CD4-positive, CD25-positive, alpha-beta regulatory T cell (primary cell): ENCODE measurements at places on chromosomes 13 and 19. TPM values are rescaled to one million over a fixed set of nuclear protein-coding genes. Genes with fewer than 3 reads are reported as not detected.

ITM2B gene
- total RNA-seq, result 324 TPM

ZNF345 gene
- 9.1 TPM for total RNA-seq

ZNF628 gene
- total RNA-seq, result 23.9 TPM

ZNF324B gene
- total RNA-seq, result 6.5 TPM

NOTCH3 gene
- total RNA-seq, result not detected

RNF113B gene
- not detected for total RNA-seq

MEF2B gene
- 3.5 TPM for total RNA-seq

OR10H3 gene
- total RNA-seq, result not detected

RUBCNL gene
- total RNA-seq, result not detected

DNA sequence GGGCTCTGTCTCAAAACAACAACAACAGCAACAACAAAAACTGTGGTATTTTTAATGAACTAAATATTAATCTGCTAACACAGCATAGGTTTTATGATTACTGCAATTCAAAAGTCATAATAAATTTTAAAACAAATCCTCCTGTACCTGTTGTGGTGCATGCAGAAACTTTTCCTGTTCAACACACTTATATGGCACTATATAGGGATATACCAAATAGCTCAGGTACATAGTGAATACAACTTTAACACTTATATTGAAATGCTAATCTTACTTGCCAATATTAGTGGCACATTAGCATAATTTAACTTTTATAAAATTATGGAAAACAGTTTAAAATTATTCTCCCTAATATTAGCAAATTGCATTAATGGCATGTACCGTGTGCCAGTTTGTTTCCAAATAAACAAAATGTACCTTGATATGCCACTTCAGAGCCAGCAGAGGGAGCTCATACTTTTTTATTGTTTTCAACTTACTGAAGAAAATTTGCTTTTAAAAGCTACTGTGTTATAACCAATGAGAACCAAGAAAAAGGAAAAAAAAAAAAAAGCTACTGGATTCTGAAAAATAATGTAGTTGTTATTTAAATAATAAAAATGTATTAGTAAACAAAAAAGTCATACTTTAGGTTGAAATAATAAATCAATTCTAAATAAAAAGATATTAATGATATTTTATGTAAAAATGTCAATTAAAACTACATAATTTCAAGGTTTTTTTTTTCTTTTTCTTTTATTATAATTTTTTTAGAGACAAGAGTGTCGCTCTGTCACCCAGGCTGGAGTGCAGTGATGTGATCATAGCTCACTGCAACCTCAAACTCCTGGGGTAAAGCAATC is 18.0 kb upstream of the RBM26 start:
- H3K27me3 ChIP-seq, result no peaks in the 10 kb centered on the region
- DNase-seq, result no peak
- no peak overlapping the region for H3K4me3 ChIP-seq
- H3K4me1 ChIP-seq, result no peaks in the 10 kb centered on the region
- no peak overlapping the region for H3K27ac ChIP-seq

DNA sequence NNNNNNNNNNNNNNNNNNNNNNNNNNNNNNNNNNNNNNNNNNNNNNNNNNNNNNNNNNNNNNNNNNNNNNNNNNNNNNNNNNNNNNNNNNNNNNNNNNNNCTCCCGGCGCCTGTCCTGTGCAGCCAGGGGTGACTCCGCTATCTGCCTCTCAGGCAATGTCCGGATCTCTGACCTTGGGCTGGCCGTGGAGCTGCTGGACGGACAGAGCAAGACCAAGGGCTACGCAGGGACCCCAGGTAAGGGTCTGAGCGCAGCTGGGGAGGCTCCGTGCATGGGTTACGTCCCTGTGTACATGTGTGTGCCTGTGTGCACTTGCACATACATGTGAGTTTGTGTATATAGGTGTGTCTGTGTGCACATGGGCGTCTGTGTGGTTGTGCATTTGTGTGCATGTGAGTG is 36.1 kb upstream of the TMEM255B start:
- H3K27ac ChIP-seq, result no peak overlapping the region
- no peaks in the 10 kb centered on the region for H3K36me3 ChIP-seq
- no peak overlapping the region for H3K4me3 ChIP-seq
- peaks cover 11% of the 10 kb centered on the region for H3K4me1 ChIP-seq
- no peak for DNase-seq

DNA sequence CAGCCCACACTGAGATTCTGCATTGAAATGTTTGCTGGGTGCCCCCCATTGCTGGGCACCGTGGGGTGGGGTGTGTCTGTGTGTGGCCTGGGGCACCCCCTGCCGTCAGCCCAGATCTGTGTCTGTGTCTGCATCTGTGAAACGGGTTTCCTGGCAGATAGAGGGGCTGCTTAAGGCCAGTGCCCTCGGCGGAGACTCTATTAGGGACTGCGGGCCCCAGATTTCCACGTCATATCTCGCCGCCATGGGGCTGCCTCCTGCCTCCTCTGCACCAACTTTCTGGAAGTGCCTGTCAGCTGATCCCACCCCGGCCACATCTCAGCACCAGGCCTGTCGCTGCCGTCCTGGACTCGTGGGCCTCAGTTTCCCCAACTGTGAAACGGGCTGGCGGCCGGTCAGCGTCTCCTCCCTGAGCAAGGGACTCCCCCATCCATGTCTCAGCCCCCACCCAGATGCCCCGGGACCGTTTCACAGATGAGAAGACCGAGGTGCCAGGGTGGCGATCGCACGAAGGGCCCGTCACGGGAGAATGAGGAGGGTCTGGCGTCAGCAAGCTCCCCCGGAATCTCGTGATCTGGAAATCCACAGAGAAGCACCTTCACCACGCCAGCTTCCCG is 21.4 kb downstream of the ARID3A start:
- H3K27me3 ChIP-seq, result no peaks in the 10 kb centered on the region
- H3K27ac ChIP-seq, result no peak overlapping the region
- H3K36me3 ChIP-seq, result no peaks in the 10 kb centered on the region
- no peak overlapping the region for H3K4me3 ChIP-seq

- no peak overlapping the region for H3K4me3 ChIP-seq
- no peak overlapping the region for H3K27ac ChIP-seq
- no peaks in the 10 kb centered on the region for H3K4me1 ChIP-seq
Observed at GRCh38 chr13:112444416-112445399, 68.6 kb downstream of the SPACA7 start.

DNA sequence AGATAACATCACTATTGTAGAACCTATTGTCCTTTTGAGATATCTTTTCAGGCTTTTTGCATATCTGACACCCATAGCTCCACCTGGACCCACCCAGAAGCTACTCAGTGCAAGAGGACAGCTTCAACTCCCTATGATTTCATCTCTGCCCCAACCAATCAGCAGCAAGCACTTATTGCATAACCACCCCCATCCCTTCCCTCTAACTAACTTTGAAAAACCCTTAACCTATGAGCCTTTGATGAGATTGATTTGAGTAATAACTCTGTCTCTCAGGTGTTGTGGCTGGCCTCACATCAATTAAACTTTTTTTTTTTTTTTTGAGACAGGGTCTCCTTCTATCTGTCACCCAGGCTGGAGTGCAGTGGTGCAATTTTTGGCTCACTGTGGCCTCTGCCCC is 13.4 kb upstream of the MTRF1 start:
- no peak overlapping the region for H3K27ac ChIP-seq
- no peaks in the 10 kb centered on the region for H3K4me1 ChIP-seq
- H3K4me3 ChIP-seq, result no peak overlapping the region
- DNase-seq, result no peak
- peaks cover 5% of the 10 kb centered on the region for H3K27me3 ChIP-seq

- H3K36me3 ChIP-seq, result no peaks in the 10 kb centered on the region
- no peaks in the 10 kb centered on the region for H3K4me1 ChIP-seq
- H3K4me3 ChIP-seq, result no peak overlapping the region
- no peak for DNase-seq
- no peaks in the 10 kb centered on the region for H3K27me3 ChIP-seq
- no peak overlapping the region for H3K27ac ChIP-seq
Observed at GRCh38 chr13:34412295-34412694, 529.8 kb upstream of the NBEA start.

- DNase-seq, result no peak
- no peak overlapping the region for H3K27ac ChIP-seq
- H3K4me3 ChIP-seq, result no peak overlapping the region
- H3K36me3 ChIP-seq, result peaks cover 25% of the 10 kb centered on the region
- no peaks in the 10 kb centered on the region for H3K4me1 ChIP-seq
Observed at GRCh38 chr13:45995245-45995644, 57.3 kb downstream of the ZC3H13 start.

- no peaks in the 10 kb centered on the region for H3K36me3 ChIP-seq
- no peak overlapping the region for H3K27ac ChIP-seq
- peaks cover 3% of the 10 kb centered on the region for H3K4me1 ChIP-seq
- peaks cover 14% of the 10 kb centered on the region for H3K27me3 ChIP-seq
- no peak overlapping the region for H3K4me3 ChIP-seq
Observed at GRCh38 chr13:36436811-36437210, 4.5 kb downstream of the CCNA1 start.

GRCh38 chr13:43272851-43273250 is 249.5 kb downstream of the DNAJC15 start:
- no peaks in the 10 kb centered on the region for H3K36me3 ChIP-seq
- DNase-seq, result no peak
- H3K27ac ChIP-seq, result no peak overlapping the region
- H3K4me3 ChIP-seq, result no peak overlapping the region
- no peaks in the 10 kb centered on the region for H3K4me1 ChIP-seq

DNA sequence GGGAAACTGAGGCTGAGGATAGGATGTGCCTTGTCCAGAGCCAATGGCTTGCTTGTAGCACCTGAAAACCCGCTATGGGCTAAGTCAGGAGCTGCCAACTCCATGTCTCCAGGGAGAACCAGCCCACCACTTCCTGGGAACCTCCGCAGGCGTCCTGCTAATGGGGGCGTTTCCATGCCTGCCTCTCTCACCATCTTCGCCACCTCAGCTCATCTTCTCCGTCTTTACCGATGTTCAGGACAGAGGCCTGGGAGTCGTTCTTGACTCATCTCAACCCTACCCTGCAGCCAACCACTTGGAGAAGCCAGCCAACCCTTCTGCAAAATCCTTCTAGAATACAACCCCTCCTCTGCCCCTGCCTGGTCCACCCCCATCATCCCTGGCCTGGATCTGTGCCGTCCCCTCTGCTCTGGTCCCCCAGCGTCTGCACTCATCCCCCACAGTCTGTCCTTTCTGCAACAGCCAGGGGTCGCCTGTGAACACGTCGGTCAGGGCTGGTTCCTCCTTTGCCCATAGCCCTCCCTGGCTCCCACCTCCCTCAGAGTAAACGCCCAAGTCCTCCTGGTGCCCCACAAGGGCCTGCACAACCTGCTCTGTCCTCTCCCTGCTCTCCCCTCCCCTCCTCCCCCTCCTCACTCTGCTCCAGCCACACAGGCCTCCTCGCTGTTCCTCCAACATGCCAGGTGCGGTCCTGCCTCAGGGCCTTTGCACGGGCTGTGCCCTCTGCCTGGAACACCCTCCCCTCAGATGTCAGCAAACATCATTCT is 31.0 kb downstream of the PTPRS start:
- no peak overlapping the region for H3K4me3 ChIP-seq
- no peaks in the 10 kb centered on the region for H3K27me3 ChIP-seq
- H3K27ac ChIP-seq, result no peak overlapping the region
- H3K36me3 ChIP-seq, result no peaks in the 10 kb centered on the region
- no peak for DNase-seq

GRCh38 chr13:74479124-74479523 is 344.9 kb upstream of the KLF12 start:
- DNase-seq, result no peak
- no peak overlapping the region for H3K4me3 ChIP-seq
- no peaks in the 10 kb centered on the region for H3K27me3 ChIP-seq
- no peaks in the 10 kb centered on the region for H3K4me1 ChIP-seq
- no peak overlapping the region for H3K27ac ChIP-seq
- no peaks in the 10 kb centered on the region for H3K36me3 ChIP-seq

DNA sequence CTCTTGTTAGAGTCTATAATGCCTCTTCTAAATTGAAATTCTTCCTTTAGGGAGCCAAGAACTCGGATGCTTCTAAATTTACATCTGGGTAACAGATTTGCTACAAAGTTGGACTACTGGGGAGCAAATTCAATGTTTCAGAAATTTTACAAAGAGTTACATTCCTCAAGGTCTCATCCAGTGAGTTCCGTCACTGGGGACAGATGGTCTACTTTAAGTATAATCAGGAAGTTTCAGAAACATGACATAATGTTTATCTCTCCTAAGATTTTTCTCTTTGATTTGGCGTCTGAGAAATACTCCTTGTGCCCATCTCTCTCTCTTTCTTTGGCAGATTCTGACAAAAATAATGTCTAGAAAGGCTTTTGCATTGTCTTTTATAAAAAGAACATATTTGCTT is 81.5 kb upstream of the MBNL2 start:
- no peaks in the 10 kb centered on the region for H3K4me1 ChIP-seq
- no peaks in the 10 kb centered on the region for H3K36me3 ChIP-seq
- DNase-seq, result no peak
- no peak overlapping the region for H3K4me3 ChIP-seq

DNA sequence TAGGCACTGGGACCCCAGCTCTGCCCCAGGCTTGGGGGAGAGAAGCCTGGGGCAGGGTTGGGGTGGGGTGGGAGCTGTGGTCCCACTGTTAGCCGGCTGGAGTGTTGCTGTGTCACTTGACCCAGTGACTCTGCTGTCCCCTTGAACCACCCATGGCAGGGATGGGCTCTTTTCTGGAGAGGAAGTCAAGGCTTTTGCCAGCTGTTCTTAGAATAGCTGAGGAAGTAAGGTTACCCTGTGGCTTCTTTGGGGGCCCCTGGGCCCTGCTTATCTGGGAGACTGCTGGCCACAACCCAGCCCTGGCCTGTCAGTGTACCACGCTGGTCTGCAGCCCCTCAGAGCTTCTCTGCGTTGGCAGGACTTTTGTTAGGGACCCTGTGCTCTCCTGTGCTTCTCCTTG is 9.1 kb downstream of the PNPLA6 start:
- H3K4me3 ChIP-seq, result no peak overlapping the region
- no peak overlapping the region for H3K27ac ChIP-seq

DNA sequence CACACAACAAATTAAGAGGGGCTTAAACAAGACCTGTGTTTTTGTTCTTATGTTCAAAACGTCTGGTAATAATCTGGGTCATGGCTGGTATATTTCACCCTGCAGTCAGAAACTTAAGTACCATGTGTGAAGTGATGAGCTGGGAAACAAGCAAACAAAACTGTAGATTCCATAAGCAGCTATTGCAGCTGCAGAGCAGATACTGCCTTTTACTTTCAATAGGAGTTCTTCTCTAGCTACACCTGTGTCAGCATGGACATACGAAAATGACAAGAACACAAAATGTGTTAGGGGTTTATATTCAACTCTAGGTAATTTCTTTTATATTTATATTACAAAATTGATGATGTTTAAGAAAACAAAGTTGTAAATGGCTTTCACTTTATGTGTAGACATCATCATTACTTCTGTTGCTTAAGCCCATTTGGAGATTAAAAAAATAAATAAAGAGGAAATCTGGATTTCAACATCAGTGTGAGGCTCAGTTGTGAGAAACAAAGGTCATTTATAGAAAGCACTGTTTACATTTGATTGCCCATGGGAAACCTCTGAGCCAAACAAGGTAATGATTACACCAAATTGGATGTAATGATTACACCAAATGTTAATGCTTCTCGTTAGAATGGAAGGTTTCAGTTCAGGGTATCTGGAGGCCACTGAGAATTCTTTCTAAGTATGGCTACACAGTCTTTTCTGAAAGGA is 451.0 kb upstream of the SLC10A2 start:
- H3K27me3 ChIP-seq, result no peaks in the 10 kb centered on the region
- H3K27ac ChIP-seq, result no peak overlapping the region
- DNase-seq, result no peak
- no peaks in the 10 kb centered on the region for H3K36me3 ChIP-seq
